Right kidney (tissue), 9 donors: ENCODE measurements at places on chromosomes 7 and 10.

GRCh38 chr10:19659920-19660655 is 156.1 kb upstream of the PLXDC2 start:
- no peak for DNase-seq

DNA sequence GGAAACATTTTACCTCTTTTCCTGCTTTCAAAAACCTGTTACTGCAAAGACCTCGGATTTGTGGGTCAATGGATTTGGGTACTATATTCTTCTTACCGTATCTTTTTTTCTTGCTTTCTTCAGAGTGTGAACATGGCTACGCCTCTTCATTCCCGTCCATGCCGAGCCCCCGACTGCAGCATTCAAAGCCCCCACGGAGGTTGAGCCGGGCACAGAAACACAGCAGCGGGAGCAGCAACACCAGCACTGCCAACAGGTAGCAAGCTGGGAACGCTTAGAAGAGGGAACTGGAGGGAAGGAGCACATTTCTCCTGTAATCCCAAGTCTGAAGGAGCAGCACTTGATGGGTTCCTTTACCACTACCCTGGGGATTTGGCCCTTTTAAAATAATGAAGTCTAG is 20.7 kb downstream of the MXI1 start:
- no peak for DNase-seq

DNA sequence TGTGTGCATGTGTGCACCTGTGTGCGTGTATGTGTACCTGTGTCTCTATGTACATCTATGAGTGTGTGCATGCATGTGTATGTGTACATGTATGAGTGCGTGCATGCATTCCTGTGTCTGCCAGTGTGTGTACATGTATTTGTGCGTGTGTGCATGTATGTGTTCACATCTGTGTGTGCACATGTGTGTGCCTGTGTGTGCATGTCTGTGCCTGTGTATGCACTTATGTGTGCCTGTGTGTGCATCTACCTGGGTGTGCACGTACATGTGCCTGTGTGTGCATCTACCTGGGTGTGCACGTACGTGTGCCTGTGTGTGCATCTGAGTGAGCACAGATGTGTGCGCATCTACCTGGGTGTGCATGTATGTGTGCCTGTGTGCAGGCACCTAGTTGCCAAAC is 102.2 kb upstream of the DIP2C start:
- no peak for DNase-seq

DNA sequence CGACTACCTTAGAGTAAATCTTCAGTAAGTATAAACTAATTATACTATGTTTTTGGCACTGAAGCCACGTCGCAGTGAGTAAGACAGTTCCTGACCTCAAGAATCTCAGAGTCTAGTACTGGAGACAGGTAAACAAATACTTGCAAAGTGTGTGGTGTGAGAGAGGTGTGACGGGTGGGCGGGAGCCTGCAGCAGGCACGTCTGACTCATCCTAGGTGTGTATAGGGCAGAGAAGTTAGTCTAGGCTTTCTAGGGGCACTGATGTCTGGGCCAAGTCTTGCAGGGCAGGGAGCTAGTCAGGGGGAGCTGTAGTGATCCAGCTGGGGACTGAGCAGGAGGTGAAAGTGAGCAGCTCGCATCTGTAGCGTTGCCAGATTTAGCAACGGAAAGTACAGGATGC is 35.9 kb upstream of the SFTPD start:
- DNase-seq = no peak

- no peak for DNase-seq
These were observed 237.2 kb upstream of the AKR1E2 start for GRCh38 chr10:4588824-4589223.

DNA sequence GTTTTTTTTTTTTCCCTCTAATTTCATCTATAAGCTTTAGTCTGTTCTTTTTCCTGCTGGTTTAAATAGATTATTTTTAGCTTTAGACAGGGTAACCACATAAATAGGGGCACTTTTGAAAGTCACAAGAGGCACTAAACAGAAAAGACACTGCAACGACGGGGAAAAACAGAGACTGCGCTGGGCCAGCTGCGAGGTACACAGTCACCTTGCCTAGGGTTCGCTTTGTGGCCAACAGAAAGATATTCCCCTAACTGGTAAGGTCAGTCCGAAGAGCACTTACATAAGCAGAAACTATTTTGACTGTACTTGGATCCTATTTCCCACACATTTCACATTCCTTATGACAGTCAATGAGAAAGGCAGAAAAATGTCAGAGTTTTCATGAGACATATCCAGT is 175.6 kb upstream of the PHF14 start:
- DNase-seq = no peak

- DNase-seq = peak; percentile 74
These were observed 125.2 kb upstream of the RET start for GRCh38 chr10:42951486-42952251.

GRCh38 chr10:8352171-8353075 is 297.9 kb downstream of the GATA3 start:
- DNase-seq = no peak

DNA sequence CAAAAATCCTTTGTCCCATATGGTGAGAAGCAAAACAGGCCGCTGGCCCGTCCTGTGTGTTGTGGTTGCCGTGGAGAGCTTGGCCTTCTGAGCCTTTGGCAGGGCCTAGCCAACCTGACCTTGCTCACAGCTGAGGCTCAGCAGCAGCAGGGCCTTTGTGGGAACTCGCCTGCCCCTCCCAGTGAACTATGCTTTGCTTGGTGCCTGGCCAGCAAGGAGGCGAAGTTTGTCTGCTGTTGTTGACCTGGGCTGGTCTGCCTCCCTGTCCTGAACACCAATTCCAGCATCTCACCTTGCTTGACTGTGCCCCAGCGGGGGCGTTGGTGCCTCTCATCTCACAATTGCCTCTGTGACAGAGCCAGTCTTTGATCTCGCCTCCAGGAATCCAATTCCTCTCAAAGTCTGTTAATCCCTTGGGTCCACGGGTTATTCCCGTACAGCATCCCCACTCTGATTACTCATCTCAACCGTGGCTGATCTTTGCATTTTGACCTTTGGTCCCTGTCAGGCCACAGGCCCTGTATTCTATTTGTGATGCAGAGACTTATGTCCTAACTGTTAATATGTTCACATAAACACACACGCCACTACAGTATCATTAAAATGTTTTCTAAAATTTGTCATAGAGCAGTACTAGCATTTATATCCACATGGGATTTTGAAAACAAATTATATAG is 22.6 kb downstream of the EPDR1 start:
- no peak for DNase-seq

DNA sequence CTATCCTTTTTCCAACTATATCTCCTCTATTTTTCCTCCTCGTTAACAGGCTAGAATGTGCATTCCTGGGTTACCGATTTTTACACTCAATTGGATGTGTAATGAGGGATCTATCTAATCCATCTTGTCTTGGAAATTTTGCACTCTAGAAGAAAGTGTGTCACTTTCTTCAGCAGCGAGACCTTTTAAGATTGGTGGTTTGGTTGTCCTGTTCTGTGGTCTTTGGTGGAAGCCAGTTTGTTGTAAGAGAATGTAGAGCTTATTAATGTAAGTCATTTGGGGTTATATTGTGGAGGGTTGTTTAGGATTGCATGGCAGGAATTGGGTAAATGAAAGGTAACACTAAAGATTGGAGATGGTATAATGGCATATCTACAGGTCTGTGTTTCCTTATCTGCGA is 16.7 kb downstream of the CDK1 start:
- no peak for DNase-seq

DNA sequence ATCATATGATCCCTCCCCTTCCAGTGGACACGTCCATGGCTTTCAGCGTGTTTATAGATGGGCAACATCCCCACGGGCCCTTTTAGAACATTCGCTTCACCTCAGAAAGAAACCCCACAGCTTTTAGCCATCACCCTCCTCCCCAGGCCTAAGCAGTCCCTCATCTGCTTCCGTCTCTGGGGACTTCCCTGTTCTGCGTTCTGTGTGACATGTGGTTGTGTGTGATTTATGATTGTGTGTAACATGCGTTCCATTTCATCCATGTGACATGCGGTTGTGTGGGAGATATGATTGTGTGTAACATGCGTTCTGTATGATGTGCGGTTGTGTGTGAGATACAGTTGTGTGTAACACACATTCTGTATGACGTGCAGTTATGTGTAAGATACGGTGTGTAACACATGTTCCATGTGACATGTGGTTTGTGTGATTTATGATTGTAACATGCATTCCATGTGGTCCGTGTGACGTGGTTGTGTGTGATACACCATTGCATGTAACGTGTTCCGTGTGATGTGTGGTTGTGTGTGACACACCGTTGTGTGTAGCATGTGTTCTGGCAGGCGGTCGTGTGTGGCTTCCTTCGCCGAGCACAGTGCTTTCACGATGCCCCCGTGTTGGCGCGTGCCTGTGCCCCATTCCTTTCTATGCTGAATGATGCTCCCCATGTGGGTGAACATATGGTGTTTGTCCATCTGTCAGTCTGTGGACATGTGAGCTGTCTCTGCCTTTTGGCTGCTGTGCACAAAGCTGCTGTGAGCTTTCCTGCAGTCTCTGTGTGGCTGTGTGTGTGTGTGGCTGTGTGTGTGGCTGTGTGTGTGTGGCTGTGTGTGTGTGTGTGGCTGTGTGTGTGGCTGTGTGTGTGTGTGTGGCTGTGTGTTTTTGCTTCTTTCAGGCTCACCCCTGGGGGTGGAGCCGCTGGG is 26.2 kb downstream of the PWWP2B start:
- no peak for DNase-seq

DNA sequence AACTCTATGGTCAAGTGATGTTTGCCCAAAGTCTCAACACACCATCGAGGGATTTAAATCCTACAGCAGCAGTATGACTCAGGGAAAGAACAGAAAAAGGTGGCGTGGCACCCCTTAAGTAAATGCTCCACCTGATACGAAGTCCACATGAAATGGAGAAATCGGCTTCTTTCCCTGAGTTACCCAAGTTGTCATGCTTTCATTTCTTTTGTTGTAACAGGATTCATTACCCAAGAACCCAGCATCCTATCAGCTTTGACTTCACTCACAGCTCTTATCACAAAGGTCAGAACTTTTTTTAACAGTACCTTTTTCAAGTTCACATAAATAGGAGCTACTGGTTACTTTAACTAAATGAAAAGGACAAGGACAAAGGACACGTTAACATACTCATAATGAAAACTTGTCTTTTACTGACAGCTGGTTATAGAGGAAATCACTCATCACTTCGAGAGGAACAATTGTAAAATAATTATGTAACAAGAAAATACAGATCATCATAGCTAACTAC is 219.8 kb upstream of the FRMD4A start:
- no peak for DNase-seq

DNA sequence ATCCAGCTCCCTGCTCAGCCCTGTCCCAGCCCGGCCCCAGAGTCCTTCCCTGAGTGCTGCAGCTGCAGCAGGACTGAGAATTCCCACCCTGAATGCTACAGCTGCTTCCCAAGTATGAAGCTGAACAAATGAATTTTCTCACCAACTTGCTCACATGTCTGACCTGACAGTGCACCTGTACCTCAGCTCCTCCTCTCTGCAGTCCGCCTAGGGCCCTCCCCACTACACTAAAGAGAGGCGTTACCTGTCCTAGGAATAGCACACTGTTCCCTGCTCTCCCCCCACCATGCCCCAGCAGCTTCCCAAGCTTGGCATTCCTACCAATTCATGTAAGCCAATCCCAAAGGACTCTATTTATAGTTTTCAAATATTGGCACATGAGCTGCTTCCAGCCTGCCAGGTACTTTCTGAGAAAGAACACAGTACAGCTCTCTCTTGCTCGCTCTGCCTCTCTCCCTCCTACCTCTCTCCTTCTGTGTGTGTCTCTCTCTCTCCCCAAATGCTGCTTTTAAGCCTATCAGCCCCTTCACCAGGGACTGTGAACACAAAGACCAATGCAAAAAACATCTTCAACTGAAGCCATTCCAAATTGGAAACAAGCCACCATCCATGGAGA is 400.1 kb downstream of the TNS3 start:
- no peak for DNase-seq

- DNase-seq = no peak
These were observed 729.4 kb upstream of the C7orf33 start for GRCh38 chr7:147861058-147861716.

DNA sequence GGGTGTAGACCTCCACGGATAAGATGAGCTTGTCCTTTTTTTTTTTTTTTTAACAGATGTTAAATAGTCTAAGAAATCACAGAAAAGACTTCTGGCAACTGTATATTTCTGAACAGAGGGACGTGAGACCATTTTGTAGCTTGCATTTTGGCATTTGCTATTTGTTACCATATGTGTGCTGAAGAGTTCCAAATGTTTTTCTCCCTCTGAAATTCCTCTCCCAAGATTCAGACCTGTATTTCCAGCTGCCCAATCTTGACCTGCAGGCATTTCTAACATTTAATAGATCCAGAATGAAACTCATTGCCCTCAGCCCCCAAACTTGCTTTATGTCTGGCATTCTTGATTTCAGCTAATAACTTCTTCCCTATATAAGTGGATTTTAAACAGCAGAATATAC is 223.1 kb upstream of the FZD1 start:
- no peak for DNase-seq

DNA sequence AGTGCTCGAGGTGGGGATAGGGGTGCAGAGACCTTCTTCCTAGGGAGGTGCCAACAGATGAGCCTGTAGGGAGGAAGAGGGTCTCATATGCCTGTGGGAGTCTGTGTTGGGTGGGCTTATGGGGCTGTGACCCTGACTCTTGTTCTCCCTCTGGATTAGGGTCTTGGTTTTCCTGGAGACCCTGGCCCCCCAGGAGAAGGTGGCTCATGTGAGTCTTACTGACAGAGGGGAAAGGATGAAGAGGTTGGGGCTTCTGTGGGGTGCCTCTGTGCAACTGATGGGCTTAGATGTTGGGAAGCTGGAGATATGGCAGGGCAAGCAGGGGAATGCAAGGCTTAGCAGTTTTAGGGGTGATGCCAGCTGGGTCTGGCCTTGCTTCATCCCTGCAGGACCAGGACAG is 20.2 kb upstream of the VOPP1 start:
- DNase-seq = no peak

DNA sequence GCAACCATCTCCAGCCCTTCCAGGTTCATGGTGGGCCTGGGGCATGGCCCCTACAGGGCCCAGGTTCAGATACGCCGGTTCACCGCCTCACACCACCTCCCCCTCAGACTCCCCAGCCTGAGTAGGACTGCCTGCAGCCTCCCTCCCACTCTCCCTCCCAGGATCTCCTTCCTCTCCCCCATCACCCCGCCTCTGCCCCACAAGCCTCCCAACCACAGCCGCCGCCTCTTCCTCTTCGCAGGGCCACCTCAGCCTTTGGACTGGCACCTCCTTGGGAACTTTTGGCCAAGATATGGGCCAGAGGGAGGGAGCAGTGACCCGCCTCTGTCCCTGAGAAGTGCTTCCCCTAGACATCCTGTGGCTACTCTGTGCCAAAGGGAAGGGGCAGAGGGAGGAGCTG is 9.3 kb downstream of the KCNIP2 start:
- no peak for DNase-seq
